OCI-M1 (cell line): ENCODE measurements at places on chromosomes 2 and 18.

GRCh38 chr2:18824325-18824790, 235.0 kb upstream of the NT5C1B start:
- DNase-seq: no peak

DNA sequence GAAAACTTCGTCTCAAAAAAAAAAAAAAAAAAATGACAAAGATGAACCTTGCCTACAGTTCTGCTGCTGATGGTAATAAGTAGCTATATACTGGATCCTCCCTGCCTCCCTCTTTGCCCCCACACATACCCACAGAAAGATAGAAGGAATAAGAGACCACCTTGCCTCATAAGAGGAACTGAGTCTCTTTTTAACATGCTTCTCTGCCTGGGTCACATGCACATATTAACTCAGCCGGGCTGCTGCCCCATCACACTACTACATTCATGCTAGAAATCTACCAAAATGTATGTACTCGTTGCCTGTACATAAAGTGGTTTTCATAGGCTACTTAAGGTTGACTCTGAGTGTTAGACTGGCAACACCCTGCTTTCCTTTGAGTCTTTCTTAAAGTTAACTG, 78.9 kb upstream of the B3GNT2 start:
- DNase-seq: no peak

DNA sequence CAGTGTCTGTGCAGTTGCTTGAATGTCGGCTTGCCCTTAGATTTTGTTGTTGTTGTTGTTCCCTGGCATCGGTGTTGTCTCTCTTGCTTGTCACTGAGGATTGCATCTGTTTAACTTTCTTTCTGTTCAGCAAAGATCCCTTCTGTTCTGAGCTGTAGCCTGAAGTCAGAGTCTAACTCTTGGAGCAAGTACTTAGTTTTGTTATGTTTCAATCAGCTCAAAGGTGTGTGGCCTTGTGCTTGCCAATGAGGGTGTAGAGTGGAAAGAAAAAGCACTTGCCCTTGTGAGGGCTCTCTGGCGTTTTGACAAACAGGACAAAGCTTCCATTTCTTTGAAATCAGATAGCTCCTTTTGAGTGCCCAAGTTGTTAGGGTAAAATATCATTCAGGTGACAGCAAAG, 757.1 kb upstream of the CDH7 start:
- peak; percentile 65 for DNase-seq

DNA sequence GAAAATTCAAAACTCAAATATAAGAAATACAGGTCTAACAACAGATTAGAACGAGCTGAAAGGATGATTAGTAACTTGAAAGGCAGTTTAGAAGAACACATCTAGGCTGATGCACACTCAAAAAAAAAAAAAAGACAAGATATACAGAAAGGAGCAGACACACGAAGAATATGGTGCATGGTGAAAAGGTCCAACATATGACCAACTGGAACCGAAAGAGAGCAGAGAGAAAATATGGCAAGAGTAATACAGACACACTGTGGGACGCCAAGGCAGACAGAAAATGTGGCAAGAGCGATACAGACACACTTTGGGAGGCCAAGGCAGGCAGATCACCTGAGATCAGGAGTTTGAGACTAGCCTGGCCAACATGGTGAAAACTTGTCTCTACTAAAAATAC, 39.8 kb downstream of the NDUFA10 start:
- no peak for DNase-seq

GRCh38 chr2:180478883-180479282, 471.8 kb upstream of the CWC22 start:
- DNase-seq: no peak

DNA sequence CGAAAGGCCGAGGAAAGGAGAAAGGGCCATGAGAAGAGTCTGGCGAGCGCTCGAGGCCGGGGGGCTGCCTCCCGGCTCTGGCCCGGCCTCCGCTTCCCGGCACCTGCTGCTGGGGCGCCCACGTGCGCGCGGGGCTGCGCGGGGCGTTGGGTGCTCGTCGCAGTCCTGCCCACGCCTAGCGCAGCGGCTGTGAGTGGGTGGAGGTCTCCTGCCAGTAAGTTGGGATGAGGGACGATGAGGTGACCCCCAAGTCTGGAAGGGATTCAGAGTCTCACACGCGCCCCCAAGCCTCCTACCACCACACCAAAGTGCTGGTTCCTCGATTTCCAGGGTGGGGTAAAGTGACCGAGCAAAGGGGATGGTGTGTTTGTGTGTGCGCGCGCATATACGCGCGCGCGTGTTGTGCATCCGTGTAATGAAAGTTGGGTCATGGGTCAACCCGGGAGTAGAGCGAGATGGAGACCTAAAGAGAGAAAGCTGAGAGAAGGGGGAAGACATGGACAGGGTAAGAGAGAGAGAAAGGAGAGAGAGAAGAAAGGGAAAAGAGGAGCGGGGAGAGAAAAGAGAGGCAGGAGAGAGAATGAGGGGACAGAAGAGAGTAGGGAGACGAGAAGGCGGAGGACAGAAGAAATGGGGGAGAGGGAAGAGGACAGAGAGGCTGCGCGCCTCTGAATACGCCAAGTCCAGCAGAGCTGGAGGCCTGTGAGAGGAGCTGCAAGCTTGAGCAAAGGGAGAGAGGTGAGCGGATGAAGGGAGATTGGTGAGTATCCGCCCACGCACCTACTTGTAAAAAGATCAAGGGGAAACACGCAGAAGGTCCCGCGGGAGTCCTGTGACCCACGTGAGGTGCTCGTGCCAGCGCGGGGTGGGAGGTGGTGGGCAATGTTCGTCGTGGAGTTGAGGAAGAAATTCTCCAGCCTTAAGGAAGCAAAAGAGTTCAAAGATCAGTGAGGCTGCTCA, 1.7 kb upstream of the NETO1 start:
- no peak for DNase-seq

DNA sequence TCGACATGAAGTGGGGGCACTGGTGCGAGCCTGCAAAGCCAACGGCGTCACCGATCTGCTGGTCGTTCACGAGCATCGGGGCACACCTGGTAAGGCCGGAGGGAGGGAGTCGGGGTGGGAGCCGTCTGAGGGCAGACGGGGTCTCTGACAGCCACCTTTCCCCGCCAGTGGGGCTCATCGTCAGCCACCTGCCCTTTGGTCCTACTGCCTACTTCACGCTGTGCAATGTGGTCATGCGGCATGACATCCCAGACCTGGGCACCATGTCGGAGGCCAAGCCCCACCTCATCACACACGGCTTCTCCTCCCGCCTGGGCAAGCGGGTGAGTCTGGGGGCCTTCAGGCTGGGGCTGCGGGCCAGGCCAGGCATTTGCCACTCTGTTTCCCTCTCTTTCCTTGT, 2.9 kb downstream of the IMP4 start:
- DNase-seq: no peak

DNA sequence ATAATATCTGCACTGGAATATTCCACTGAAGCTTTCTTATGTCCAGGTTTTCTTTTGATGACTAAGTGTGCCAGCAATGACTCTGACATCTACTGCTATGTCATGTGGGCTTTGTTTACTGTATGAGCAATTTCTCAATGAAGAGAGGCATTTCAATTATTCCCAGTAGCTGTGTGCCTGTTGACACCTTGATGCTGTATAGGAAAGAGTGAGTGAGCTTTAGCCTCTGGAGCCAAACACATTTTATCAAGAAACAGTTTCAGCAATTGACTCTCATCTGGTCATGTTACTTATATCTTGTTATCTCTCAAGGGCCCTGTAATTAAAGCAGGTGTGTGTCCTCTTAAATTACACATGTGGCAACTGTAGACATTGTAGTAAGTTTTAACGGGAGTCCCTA, 493.2 kb upstream of the FANCL start:
- DNase-seq: peak; percentile 33

DNA sequence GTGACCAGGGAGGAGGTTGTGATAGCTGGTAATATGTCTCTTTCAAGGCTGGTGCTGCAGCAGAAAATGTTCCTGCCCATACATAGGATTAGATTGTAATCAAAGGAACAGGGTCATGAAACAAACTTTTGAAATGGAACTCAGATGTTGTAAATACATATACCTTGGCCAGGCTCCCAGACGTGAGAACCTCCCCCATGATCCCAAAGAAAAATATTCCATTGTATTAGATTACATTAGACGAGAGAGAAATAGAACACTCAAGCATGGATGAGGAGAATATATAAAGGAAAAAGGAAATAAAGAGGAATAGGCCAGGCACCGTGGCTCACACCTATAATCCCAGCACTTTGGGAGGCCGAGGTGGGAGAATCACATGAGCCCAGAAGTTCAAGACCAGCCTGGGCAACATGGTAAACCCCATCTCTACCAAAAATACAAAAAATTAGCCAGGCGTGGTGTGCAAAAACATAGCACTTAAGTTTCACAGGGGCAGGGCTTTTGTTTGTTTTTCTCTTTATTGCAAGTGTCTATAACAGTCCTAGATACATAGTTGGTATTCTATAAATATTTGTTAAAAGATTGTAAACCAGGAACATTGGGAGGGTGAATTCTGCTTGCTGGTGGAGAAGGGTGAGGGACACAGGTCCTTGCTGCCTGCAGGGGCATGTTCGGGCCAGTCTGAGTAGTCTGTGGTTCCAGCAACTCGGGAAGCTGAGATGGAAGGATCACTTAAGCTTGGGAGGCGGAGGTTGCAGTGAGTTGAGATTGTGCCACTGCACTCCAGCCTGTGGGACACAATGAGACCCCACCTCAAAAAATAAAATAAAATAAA, 52.8 kb downstream of the RPL37A start:
- DNase-seq: no peak

- DNase-seq: no peak
These were observed 50.9 kb upstream of the SPATS2L start for GRCh38 chr2:200255549-200255948.

GRCh38 chr2:52368141-52368540, 1336.2 kb upstream of the NRXN1 start:
- DNase-seq: no peak

- DNase-seq: peak; percentile 53
These were observed 119.2 kb upstream of the ACVR1C start for GRCh38 chr2:157747695-157748370.
